ENCODE measurements at places on chromosomes 5 and 9.

GRCh38 chr5:28400076-28400475 is 1361.7 kb upstream of the CDH9 start:
- no peak for DNase-seq

DNA sequence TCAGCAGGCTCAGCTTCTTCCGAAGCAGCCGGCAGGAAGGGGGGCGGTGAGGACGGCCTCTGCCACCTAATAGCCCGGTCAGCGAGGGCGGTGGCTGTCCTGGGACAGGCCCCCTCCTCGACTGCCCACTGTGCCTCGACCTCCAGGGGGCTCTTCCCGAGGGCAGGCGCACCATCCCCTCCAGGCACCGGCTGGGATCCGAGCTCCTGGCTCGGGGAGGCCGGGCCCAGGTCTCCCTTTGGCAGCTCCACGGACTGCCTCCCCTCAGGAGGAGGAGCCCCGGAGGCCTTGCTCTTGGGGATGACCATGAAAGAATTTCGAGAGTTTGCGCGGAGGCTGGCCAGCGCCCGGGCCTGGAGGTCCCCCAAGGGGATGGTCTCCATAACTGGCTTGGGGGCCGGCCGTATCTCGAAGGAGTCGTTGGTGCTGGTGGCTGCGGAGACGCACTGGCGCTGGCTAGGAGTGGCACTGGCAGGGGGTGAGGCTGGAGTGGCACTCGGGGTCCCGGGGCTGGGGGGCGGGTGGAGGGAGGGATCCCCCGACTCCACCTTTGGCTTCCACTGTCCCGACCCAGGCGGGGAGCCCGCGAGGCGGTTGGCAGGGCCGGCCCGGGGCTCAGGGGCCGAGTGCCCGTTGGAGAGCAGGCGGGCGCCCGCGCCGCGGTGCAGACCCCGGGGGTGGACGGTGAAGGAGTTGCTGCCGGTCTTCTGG is 975 bp downstream of the TPRN start:
- DNase-seq = no peak

DNA sequence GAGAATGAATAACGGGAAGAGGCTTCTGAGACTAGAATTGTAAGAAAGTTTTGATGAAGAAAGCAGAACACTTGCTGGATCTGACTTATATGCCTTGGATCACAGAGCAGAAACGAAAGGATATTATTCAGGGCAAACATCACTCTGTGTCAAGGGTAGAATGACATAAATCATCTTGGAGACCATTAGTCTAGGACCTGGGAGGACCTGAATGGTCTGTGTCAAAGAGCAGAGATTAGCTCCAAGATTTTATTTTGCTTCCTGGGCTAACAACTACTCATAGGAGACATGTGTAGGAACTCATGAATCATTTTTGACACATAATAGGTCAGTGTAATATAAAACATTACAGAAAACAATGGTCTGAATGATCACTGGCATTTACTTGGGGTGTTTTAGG is 417.9 kb downstream of the SLCO4C1 start:
- DNase-seq = no peak

GRCh38 chr9:114250235-114250568 is 72.7 kb upstream of the ORM1 start:
- DNase-seq = no peak

- no peak for DNase-seq
Measured at GRCh38 chr9:13141629-13142028, 137.9 kb downstream of the MPDZ start.

DNA sequence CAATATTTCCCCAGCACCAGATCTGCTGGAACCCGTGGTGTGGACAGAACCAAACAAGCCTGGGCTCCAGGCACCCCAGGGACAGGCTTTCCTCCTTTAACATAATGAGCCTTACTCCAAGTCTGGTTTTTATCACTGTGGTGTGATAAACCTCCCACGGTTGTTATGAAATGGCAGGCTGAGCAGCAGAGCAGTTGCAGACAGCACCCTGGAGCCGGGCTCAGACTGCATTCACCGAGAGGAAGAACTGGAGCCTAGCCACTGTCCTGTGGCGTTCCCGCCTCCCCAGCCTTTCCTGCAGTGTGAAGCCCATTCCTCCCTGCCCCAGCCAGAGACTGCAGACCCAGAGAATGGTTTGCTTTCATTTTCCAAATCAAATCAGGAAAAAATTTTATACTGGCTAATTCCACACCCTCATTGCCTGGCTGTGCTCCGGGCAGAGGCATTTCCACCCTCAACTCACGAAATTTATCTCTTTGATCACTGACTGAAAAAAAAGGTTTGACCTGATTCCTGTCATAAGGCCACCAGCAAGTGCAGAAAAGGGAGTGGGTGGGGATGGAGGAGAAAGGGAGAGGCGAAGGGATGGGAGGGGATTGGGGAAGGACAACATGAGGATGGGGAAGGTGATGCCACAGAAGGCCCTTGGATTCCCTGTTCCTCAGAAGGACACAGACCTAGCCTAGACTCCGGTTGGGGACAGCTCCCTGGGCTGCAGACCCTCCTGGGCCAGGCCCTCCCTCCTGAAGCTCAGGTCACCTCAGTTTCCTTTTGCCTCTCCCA is 18.9 kb downstream of the IPPK start:
- no peak for DNase-seq

DNA sequence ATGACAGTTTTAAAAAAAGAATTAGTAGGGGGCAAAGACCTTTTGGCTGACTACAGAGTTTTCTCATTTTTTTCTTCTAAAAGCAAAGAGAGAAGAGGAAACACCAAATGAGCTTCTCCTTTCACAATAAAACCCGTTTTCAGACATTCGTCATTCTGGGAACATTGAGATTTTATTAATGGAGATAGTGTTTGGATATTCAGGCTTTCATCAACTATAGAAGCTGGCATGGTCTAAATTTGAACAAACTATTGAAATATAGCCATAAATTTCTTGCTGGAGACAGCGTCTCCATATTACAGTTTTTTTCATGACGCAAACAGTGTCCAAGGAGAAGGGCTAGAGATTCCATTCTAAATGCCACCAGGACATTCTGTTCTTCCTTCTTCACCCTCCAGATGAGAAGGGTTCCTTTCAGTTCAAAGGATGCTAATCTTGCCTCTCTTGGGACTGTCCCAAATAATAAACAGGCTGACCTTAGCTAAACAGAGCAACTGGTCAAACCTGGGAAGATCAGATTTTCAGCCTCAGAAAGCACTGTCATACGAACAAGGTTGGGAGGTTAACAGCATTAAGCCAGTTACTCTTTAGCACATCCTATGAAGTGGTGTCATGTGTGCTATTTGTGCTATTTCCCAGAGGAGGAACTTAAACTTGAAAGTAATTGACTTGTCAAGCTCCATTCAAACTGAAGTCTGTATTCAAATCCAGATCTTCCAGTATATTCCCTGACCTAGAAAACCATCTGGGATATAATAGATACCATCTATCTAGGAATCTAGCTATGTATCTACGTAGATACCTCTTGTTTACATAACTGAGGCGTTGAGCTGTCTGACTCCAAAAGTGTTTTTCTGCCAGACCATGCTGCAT is 125.6 kb downstream of the LPAR1 start:
- no peak for DNase-seq
